GM18507 (cell line): ENCODE measurements at places on chromosomes 7 and 10.

GRCh38 chr7:80151274-80151665, 16.6 kb downstream of the GNAI1 start:
- DNase-seq: no peak

- no peak for DNase-seq
Measured at GRCh38 chr7:129958643-129959470, 6.1 kb upstream of the UBE2H start.

DNA sequence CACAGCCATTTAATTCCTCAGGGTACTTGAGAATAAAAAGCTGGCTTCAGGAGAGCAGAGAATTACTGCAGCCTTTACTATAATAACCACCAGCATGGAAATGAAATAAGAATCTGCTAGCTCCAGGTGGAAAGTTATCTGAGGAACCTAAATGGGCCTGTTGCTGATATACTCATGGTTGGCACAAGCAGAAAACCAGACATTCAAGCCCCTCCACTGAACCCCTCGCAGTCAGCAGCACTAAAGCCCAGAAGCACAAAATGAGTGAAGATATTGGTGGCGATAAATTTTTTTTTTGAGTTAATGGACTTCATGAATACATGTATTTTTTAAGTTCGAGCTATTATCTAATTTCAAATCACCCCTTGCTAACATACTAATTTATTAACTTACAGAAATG, 303.9 kb upstream of the NRP1 start:
- no peak for DNase-seq

- no peak for DNase-seq
Measured at GRCh38 chr7:116499168-116500077, at the start of gene CAV2. TSS of gene CAV2 (plus strand) at chr7:116499738. CDS start at chr7:116499782, 44 bp downstream.

GRCh38 chr10:110751850-110752249, 107.7 kb downstream of the RBM20 start:
- DNase-seq: no peak

GRCh38 chr10:22623633-22624253, 90.6 kb downstream of the PIP4K2A start:
- no peak for DNase-seq

DNA sequence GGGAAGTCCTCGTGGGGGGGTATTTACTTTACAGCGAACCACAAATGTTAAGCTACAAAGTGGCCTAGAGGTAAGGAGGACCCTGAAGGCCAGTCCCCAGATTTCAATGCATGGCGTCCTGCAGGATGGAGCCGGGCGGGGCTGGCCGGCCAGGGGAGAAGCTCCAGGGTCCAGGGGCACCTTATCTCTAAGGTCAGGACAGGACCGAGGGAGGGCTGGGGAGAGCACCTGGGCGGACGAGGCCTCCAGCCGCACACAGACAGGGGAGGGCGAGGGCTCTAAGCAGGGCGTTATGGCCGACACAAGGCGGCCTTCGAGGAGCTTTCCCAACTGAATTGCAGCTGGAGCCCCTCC, 96.4 kb upstream of the DIP2C start:
- DNase-seq: no peak

GRCh38 chr7:134686786-134687185, 40.1 kb downstream of the BPGM start:
- DNase-seq: no peak

- DNase-seq: no peak
Measured at GRCh38 chr7:35752742-35753141, 48.1 kb upstream of the SEPTIN7 start.

DNA sequence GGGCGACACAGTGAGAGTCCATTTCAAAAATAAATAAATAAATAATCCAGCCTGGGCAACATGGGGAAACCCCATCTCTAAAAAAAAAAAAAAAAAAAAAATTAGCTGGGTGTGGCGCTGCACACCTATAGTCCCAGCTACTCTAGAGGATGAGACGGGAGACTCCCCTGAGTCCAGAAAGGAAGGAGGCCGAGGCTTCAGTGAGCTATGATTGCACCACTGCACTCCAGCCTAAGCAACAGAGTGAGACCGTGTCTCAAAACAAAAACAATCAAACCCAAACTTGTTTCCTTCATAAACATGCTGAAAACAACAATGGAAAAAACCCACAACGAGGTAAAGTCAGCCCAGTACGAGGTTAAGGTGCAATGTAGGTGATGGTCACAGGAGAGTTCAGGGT, 1.2 kb downstream of the COX19 start:
- DNase-seq: no peak

DNA sequence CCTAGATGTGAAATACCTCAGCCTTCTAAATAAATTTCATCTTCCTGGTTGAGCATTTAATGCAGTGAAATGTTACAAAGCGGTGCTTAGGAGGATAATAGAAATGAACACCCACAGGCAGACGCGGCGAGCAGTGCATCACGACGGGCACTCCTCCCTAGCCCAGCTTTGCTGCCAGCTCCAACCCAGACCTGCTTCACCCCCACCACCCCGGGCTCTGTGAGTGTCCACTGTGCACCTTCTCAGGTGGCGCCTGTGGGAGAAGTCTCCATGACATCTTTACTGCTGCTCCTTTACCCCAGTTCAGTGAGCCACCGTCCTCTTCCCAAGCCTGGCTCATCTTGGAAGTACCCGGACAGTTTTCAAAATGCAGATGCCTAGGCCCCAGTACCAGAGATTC, 5.2 kb upstream of the CHST15 start:
- no peak for DNase-seq

- no peak for DNase-seq
Measured at GRCh38 chr7:50212666-50213621, 91.6 kb upstream of the IKZF1 start.

- DNase-seq: no peak
Measured at GRCh38 chr7:51182636-51183166, 133.9 kb downstream of the COBL start.

GRCh38 chr10:63528084-63528744, 7.0 kb downstream of the REEP3 start:
- no peak for DNase-seq

GRCh38 chr10:68106656-68107055, 2.6 kb upstream of the MYPN start:
- no peak for DNase-seq

DNA sequence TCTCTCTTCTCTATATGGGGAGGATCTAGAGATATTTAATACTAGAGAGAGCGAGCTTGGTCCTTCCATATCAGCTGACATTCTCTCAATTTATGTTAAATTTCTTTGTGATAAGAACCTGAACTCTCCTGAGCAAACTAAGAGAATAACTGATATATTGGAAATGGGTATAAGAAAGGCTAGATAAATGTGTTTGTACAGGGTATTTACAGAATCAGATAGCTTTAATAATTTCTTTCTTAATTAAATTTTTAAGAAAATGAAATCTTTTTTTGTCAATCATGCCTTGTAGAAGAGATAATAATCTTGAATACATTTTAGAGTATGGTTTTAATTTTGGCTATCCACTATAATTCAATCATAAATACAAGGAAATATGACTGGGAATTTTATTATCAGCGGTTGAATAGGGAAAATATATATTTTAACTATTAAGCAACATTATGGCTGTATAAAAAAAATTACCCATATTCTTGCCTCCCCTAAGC, 58.7 kb downstream of the ANKIB1 start:
- no peak for DNase-seq

- no peak for DNase-seq
Measured at GRCh38 chr10:107277591-107277990, 113.1 kb upstream of the SORCS1 start.

- no peak for DNase-seq
Measured at GRCh38 chr10:43160921-43161255, 22.6 kb downstream of the CSGALNACT2 start.

DNA sequence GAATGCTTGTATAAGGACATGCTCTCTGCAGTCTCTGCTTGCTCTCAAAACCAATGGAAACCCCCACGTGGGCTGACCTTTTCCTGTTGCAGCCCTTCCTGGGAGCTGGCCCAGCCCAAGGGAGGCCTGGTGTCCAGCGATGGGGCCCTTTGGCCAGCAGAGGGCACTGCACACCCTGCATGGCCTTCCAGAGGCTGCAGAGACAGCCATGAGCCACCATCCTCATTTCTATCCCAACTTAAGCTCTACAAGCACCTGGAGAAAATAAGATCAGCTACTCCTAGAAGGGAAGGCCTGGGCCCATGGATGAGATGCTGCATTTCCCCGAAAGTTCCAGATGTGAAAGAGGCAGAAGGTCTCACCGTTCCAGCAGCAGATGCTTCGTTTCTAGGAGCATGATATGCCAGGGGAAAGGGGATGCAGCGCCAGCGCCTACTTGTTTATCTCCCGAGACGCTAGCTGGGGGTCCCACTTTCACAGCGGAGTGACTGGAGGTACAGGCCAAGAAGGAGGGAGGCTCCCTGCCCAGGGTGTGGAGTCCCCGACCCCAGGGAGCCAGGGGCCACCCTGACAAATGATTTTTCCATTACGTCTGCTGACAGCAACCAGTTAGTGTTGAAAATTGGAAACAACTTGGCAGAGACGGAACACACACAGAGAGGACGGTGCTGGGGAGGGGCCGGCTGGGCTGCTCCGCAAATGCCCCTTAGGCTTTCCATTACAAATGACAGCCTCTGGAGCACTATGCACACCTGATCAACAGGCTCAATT, 106.4 kb downstream of the ZRANB1 start:
- peak; percentile 58 for DNase-seq

DNA sequence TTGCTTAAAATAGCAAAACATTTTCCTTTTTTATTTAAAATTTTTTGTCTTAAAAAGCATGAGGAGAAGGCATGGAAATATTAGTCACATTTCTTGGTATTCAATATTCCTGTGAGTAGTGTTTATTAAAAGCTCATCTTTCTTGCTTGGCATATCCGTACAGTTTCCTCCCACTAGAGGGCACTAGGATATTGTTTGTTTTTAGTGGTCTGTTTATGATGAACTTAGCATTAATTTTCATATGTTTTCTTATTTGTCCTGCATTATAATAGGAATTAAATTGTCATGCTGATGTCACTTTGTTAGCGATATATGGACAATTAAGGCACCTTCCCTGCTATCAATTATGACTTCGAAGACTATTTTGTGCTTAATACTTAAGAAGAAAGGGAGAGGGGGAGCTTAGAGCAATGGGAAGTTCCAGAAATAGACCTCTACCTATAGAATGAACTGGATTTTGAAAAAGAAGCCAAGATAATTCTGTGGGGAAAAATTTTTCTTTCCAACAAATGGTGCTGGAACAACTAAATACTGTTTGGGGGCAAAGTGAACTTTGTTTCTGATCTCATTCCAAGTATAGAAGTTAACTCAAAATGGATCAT, 91.0 kb upstream of the STRIP2 start:
- no peak for DNase-seq

DNA sequence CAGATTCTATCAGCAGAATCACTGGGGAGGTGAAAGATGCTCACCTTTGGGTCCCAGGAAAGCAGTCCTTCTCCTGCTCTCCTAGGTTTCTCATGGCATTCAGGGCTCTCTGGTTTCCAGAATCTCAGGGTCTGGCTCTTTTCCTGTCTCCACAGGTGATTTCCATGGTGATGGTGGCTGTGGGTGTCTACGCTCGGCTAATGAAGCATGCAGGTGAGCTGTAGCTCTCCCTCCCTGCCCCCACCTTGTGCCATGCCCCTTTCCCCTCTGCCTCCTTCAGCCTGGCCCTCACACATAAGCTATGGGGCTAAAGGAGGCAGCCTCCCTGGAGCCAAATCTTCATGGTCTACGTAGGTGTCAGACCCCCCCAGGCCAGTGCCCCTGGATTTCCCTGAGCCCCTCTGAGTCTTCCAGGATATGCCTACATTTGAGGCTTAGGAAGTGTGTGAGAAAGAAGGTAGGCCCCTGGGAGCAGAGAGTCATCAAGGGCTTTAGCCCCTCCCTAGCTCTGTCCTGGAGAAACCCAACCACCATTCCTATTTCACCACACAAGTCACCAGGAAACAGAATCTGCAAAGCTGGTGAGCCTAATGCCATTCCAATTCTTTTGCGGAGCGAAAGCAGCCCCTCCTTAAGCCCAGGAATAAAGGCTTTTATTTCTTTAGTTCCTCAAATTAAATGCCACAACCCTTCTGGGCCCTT, 17.2 kb downstream of the TSPAN33 start:
- no peak for DNase-seq

DNA sequence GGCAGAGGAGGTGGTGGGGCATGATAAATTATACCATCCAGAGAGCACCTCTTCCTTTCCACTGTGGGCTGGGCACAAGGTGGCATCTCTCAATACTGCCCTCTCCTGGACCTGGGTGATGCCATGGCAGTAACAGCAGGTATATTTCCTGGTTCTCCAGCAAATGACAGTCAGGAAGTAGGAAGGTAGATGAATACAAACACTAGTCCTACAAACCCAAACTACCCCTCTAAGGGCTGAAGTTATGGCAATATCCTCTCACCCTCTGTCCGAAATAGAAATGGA, 1004.9 kb downstream of the KCNMA1 start:
- DNase-seq: no peak

GRCh38 chr10:52956461-52956860, 183.9 kb upstream of the MBL2 start:
- DNase-seq: no peak

- DNase-seq: no peak
Measured at GRCh38 chr10:34364253-34365037, 450.7 kb downstream of the PARD3 start.

- no peak for DNase-seq
Measured at GRCh38 chr10:117163061-117163953, 25.2 kb upstream of the VAX1 start.
